Immature natural killer cell (primary cell): ENCODE measurements at places on chromosomes 4 and X. TPM values are rescaled to one million over a fixed set of nuclear protein-coding genes. Genes with fewer than 3 reads are reported as not detected.

Gene SEPTIN11
- 40.4 TPM for polyA plus RNA-seq

- peak; percentile 4 for DNase-seq
Observed at GRCh38 chr4:52376132-52376704, 282.9 kb downstream of the USP46 start.

GRCh38 chr4:184899261-184900134 lies 73.7 kb upstream of the ACSL1 start:
- DNase-seq: no peak

- DNase-seq: no peak
Observed at GRCh38 chr4:71932941-71933340, 98.9 kb upstream of the NPFFR2 start.

- DNase-seq: no peak
Observed at GRCh38 chrX:100413229-100413628, 3.2 kb upstream of the PCDH19 start.

DNA sequence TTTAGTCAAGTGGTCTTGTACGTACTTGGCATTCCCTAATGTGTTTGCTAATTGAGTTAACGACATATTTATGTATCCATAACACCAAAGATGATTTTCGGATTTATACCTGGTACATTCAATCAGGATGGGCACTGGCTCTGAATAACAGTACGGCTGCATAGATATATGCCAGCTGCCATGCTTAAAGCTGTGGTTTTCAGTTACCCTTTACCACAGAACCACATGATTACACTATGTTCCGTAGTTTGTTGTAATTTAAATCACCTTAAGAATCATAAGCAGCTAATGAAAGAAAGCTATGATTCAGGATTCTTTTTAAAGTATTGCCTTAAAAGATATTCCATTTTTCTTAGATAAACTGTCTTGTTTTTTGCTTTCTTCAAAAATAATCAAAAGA lies 53.6 kb downstream of the FIP1L1 start:
- peak; percentile 25 for DNase-seq

DNA sequence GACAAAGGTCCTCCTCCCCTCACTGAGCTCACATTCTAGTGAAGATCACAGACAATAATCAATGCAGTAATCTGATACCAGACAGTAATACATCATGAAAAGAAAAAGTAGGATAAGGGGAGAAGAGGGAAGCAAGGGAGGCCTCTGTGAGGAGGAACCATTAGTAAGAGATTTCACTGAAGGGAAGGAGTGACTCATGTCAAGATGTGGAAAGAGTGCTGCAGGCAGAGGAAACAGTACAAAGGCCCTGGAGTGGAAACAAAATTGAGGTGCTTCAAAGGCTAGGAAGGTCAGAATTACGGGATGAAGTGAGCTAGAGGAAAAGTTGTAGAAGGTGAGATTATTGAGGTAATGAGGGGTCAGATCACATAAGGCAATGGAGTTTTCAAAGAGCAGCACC lies 38.1 kb downstream of the LAMTOR3 start:
- DNase-seq: no peak

DNA sequence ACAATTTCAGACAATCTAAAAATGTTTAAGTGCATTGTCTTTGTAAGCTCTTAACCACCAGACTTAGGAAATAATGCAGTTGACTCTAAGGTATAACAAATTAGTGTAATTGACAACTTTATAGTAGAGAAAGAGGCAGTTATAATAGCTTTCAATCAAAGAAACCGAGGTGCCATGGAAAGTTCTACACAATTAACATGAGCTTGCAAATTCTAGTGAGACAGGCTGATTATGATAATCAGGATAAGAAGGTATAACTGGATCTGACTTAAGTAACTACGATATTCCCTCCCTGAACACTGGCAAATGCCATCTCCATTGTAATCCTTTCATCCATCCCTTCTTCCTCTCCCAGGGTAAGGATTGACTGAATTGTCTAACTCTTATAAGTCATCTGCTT lies 11.4 kb upstream of the KLHL5 start:
- no peak for DNase-seq

Gene NEXMIF
- polyA plus RNA-seq: not detected

Gene SYP
- 0.43 TPM for polyA plus RNA-seq

Gene SSX2
- not detected for polyA plus RNA-seq

GRCh38 chrX:81414630-81415029 lies 212.7 kb downstream of the SH3BGRL start:
- no peak for DNase-seq

- DNase-seq: no peak
Observed at GRCh38 chr4:88743696-88744095, 46.1 kb upstream of the NAP1L5 start.

DNA sequence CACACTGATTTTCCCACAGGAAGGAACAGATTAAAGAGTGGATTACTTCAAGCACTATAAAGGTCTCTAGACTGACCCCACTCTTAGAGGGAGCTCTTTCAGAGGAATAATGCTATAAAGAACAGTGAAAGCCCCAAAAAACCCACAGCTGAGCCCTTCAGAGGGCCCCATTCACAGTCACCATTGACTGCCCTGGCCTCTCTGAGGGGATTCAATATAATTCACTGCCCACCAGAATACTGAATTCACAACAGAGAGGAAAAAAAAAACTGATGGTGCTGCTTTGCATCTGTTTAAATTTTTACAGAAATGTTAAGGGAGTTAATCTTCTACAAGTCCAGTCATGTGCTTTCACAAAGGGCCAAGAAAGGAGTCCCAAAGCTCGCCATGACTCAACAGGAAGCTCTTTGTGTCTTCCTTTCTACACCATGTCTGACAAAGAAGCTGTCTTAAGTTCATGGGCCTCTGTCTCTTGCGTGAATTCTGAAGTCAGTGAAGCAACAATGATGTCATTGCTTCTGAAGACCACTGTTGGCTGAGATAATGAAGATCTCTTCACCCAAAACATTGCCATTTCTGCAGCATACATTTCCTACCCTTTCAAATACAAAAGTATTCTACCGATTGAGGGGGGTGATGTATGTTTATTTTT lies 174.9 kb downstream of the ADAMTS3 start:
- DNase-seq: no peak

GRCh38 chr4:538542-539142 lies 37.5 kb downstream of the TMEM271 start:
- DNase-seq: no peak

Gene MAGEE1
- polyA plus RNA-seq: 5.4 TPM

Gene SMIM31
- not detected for polyA plus RNA-seq

DNA sequence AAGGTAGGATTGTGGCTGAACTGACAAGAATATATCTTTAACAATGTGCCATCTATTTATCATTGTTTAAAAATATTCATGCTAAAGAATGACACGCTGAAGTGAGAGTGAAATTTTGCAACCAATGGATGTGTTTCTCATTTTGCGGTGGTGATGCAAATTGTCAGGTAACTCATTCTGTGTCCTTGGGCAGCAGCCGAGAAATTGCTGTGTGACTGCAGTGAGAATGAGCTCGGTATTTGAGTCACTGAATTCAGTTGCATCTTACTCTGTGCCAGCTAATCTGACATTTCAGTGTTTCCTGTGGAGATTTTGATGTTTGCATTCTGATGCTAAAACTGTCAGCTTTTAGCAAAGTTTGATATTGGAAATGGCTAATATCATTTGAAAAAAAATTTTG lies 28.1 kb downstream of the MCUB start:
- DNase-seq: no peak

DNA sequence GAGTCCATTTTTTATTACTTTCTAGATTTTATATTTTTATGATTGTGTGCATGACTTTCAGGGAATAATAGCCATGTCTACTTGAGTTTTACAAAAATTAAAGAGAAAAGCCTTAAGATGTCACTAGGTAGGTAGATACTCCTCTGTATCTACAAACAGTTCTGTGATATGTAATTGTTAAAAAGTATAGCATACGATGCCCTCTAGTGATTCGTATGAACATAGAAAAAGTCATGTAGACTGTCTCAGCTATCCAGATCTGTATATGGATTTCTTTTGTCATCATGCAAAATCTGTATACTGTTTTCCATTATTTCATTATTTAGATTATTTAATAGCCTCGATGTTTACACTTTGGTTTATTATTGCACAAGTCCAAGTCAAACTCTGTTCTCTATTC lies 856.6 kb downstream of the CENPC start:
- DNase-seq: no peak

- no peak for DNase-seq
Observed at GRCh38 chrX:7158468-7158990, 10.6 kb upstream of the PUDP start.

GRCh38 chr4:112938461-112939058 lies 110.9 kb upstream of the ANK2 start:
- DNase-seq: no peak

GRCh38 chrX:2643880-2644279 lies 47.2 kb upstream of the CD99 start:
- no peak for DNase-seq

- DNase-seq: no peak
Observed at GRCh38 chr4:147461161-147461560, 19.7 kb upstream of the EDNRA start.

Gene IL1RAPL1
- not detected for polyA plus RNA-seq

Gene PCDH11X
- not detected for polyA plus RNA-seq

DNA sequence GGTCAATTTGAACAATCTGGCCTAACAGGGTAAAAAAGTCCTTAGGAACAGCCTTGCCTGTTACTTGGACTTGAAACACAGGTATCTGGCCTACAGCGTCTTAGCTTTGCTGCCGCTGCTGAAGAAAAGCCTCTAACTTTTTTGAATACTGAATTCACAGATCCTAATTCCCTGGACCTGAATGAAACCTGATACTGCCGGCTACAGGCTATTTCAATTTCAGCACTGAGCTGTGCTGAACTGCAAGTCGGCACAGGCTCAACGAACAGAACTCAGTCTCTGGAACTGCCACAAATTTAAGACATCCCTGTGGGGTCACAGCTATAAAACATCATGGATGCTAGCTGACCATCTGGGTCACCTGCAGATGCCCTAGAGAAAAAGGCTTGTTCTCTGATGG lies 7.2 kb downstream of the NR0B1 start:
- DNase-seq: no peak

- no peak for DNase-seq
Observed at GRCh38 chrX:110180176-110180927, 137.5 kb downstream of the AMMECR1 start.

DNA sequence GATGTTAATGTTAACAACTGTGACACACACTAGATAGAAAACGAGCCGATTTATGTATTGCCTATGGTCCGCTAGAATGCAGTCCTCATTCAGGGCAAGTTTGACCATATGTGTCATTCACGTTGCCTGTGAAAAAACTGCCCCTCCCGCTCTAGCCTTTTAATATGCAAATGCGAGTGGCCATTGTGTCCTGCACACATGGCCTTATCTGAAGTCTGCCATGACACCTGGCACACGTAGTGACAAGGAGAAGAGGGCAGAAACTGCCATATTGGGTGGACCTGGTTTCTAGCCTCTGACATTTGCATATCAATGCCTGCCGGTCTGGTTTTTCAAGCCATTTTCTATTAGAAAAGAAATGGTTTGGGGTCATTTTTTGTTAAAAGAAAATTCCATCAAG lies 303.3 kb upstream of the TECRL start:
- DNase-seq: no peak

DNA sequence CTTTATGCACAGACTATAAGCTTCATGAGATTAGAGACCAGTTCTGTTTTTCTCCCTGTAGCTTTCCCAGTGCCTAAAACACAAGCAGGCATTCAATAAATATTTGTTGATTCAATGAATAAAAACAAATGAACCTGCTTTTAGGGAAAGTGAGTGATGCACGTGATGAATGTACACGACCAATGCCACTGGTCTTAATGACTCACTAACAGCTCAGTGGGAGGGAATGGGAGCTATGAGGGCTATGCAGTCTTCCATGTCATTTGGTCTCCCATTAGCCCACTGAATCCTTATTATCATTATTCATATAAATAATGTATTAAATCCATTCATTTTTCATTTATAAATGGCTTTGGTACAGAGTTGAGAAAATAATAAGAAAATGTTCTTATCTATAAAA lies 247.4 kb downstream of the FBXO8 start:
- DNase-seq: no peak

Gene GPAT3
- polyA plus RNA-seq: 0.56 TPM

Gene VCX3A
- not detected for polyA plus RNA-seq

DNA sequence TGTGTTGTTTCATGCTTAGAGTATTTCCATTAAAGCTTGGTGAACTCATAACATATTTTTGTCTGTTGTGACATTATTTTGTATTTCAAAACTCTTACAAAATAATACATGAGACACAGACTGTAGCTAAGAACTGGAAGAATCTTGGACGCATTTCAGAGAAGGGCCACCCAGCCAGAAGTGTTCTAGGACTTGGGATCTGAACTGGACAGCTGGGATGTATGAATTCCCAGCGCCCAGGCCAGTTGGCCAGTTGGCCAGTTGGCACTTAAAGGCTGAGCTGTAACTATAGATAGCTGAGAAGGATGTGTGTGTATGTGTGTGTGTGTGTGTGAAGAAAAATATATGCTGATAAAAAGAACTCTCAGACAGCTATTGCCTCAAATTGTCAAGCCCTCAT lies 193.4 kb upstream of the GPR101 start:
- no peak for DNase-seq

DNA sequence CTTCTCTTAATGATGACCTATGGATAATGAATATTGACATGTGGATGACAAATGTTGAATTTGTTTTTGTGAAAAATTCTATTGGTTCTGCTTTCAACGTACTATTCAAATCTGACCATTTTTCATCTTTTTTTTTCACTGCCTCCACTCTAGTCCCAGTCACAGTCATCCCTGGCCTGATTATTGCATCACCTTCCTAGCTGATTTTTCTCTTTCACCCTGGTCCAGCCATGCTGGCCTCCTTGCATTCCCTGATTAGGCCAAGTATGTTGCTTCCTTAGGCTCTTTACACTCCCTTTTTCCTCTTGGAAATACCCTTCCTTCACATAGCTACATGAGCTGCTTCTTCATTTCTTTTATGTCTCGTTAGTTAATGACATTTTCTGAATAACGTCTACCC lies 58.1 kb upstream of the MAP9 start:
- DNase-seq: no peak

DNA sequence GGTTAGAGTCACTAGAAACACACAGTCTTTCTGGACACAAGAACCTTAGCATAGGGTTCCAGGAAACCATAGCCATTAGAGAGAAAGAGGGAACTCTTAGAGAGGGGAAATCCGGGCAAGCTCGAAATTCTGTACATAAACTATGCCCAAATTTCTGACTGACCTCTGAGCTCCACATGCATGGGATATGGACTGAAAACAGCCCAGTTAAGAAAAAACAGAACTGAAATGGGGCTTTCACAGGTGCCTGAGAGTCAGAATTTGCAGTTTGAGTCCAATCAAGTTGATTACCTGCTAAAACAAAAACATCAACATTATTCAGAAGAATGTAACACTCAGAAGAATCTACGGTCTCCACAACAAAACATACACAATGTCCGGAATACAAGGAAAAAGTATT lies 13.1 kb downstream of the DCHS2 start:
- DNase-seq: no peak

DNA sequence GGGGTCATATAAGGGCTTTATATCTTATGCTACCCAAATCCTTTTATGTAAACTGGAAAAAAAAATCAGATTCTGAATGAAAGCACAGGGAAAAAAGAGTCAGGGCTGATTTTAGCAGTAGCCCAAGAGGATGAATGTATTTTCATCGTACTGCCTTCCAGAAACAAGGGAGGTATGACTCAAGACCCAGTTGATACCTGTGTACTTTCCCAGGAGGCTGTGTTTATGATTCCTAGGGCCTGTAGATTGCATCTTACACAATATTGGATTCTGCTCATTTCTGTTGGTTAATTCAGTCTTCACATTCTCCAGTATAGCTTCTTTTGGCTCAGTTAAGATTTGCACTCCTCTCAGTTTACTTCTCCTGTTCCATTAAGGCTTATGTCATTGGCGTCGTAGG lies 127.9 kb upstream of the LIMCH1 start:
- no peak for DNase-seq

Gene CENPVL3
- not detected for polyA plus RNA-seq
